NCI-H146 (cell line): ENCODE measurements at places on chromosomes 1 and 21.

- no peak for DNase-seq
These were observed 4.7 kb downstream of the ADIPOR1 start for GRCh38 chr1:202953392-202953791.

DNA sequence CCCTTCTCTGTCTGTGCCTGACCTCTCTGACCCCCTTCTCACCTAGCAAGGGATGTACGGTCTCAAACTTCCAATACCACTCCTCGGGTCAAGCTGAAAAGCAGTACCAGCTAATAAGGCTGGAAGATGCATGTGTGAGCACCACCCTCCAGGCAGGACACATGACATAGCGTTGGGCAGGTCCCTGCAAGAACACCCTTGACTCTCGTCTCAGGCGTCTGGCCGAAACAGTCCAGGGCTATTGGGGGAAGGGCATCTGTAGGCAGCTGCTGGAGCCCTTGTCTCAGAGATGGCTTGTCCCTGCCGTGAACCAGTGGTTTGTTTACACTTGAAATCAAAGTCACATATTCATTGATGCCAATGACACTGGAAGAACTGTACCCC lies 56.5 kb downstream of the CD46 start:
- no peak for DNase-seq

DNA sequence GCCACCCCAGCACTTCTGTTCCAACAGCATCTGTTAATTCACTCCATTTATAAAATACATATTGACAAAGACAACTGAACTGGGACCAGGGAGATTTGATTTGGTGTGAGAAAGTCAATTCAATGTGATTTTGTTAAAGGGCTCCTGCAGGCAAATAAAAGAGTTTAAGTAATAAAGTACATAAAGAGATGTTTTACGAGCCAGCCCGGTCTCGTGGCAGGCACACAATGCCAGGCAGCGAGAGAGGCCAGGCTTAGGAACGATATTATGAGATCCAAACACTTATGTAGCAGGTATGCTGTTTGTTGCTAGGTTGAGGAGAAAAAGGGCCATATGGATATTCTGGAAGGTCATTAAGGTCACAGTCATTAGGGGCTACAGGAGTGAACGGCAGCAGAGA lies 227.1 kb downstream of the KCTD3 start:
- DNase-seq, result no peak

GRCh38 chr1:180773210-180773865 lies 139.4 kb upstream of the KIAA1614 start:
- no peak for DNase-seq

GRCh38 chr1:164343189-164343588 lies 215.8 kb upstream of the PBX1 start:
- no peak for DNase-seq
